ENCODE measurements at places on chromosomes 16 and 17.
A peak's percentile ranks its signal among the peaks of the same experiment; 100 is the strongest.

DNA sequence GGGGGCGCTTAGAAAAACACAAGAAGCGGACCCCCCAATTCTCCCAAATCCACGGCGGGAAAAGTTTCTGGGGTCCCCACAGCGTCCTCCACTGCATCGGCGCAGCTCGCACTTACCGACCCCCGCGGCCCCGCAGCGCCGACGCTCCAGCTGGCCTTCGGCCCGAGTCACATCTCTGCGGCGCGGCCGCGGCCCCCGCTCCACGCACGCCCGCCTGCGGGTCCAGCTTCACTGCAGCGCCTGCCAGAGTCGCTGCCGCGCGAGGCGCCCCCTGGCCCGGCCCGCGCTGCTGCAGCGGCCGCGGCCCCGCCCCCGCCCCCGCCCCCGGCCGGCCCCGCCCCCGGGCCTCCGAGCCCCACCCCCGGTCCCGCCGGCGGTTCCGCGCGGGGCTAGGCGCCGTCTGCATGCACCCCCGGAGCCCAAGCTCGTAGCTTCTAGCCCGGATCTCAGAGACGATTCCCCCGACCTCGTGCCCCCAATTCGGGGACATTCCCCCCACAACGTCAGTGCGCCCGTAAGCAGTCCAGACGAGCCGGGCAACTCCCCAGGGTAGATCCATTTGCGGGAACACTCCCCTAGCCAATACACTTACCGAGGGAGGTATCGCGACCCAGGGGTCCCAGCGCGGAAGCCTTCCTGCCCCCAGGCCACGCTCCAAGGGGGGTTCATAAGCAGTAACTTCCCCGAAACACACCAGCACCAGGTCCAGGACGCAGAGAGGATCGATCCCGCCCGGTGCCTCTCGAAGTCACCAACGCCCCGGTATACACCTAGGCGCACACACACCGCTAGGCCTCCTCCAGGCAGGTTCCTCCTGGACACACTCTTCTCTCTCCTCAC lies at the start of gene GPRC5B:
Gene GPRC5B, minus strand, starts transcription at position 238 of the 840 bp plus-strand sequence. CDS start 12,003 bp downstream, outside the sequence.
- peak; percentile 61 for DNase-seq

DNA sequence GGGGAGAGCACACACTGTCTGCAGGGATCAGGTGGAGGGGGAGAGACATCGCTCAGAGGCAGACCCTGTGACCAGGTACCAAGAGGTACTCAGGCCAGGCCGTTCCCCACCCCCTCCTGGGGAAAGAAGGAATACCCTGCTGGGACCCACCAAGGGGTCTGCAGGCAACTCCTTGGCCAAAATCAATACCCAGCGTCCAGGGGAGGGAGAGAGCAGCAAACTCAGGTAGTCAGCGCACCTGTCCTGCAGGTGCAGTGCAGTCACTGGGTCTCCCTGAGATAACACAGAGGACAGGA lies 57.5 kb upstream of the DOC2B start:
- DNase-seq, result no peak

DNA sequence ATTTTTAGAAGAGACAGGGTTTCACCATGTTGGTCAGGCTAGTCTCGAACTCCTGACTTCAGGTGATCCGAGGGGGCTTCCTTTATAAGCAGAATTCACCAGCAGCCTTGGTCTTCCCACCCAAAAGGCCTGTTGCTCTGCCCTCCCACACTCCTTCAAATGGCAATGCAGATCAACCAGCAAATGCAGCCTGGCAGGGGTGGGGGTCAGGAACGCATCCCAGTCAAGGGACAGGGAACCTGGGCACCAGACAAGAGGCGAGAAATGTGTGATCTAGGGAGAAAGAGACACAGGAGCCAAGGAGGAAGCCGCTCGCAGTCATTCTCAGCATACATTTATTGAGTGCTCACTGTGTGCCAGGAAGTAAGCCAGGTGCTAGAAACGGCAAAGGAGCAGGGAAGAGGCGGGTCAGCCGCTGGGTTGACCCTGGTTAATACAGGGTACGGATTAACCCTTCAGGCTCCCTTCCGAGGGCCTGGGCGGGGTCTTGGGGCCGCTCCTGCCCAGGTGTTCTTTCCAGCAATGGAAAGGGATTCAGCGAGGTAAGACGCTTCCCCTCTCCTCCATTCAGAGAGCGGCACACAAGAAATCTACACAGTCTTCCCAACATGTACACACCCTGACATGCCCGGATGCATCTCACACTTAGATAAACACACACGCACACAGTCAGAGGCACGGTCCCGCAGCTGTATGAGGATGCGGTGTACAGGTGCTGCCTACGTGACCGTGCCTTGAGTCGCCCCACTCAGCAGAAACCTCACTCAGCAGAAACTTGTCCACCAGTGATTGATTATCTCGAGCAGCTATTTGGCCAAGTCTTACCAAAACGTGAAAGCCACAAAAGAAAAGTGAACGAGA lies 6.6 kb upstream of the PITPNA start:
- no peak for DNase-seq

GRCh38 chr16:61934601-61935000 lies 101.6 kb downstream of the CDH8 start:
- no peak for DNase-seq

- no peak for DNase-seq
These were observed 7.3 kb downstream of the VAT1 start for GRCh38 chr17:43014649-43015542.

GRCh38 chr17:29962656-29963055 lies 21.2 kb downstream of the EFCAB5 start:
- no peak for DNase-seq

GRCh38 chr17:80947200-80947940 lies 44.3 kb upstream of the CHMP6 start:
- DNase-seq, result no peak

- DNase-seq, result no peak
These were observed 302.2 kb downstream of the FOXL1 start for GRCh38 chr16:86880316-86881117.

GRCh38 chr16:49744244-49745220 lies 111.4 kb downstream of the ZNF423 start:
- no peak for DNase-seq

DNA sequence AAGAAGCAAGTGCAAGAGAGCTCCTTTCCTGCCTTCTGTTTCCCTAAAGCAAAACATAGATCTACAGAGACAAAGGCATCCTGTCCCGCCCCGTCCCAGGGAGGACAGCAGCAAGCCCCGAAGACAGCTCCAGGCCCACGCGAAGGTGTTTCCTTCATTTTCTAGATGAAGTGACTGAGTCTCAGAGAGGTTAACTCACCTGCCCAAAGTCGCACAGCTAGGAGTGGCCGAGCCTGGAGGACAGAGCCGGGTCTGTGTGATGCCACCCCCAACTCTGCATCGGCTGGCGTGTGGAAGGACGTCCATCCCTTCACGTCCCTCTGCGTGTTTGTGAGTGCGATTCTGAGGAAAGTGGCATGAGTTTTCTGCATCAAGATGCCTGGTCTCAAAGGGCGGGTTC lies 187.2 kb upstream of the CHMP6 start:
- no peak for DNase-seq

DNA sequence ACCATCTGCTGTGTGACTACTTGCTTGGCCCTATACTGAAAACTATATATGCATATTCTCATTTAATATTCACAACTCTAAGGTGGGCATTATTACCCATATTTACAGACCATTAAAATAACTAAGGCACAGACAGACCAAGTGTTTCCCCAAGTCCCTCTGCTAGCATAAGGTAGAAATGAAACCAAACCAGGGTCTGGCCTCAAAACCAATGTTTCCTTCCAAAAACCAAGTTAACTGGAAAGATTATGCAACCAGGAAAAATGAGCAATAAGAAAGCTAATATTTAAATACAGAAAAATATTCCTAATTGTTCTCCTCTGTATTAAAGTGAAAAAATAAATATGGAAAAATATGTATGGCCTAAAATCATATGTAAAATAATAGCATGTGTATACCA lies 50.1 kb downstream of the XPO6 start:
- DNase-seq, result no peak

DNA sequence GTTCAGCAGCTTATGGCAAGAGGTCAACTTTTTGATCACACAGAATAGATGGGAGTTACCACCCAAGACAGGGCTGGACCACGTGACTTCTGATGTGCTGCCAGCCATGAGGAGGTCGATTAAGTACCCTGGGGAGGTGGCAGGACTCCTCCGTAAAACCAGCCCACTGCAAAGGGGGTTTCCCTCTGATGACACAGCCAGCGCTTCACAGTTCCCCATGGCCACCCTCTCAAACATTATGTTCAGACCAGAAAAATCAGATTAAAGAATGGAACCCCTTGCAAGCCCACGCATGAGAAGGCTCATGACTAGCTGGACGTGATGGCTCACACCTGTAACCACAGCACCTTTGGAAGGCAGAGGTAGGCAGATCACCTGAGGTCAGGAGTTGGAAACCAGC lies 222.9 kb downstream of the CPPED1 start:
- no peak for DNase-seq

DNA sequence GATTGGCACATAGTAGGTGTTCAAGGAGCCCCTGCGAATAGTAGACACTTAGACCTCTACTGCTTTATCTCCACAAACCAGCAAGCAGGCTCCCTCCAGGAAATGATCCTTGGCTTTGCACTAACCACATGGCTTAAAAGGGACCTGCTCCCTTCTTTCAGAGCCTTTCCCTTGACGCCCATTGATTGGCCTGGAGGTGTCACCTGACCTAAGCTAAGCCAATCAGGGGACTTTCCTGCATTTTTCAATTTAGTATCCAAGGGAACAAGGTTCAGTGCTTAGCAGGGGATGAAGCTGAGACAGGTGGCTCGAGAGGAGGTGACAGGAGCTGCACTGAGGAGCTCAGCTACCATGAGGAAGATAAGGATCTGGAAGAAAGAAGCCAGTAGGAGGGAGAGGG lies 52.8 kb downstream of the CLEC19A start:
- no peak for DNase-seq

DNA sequence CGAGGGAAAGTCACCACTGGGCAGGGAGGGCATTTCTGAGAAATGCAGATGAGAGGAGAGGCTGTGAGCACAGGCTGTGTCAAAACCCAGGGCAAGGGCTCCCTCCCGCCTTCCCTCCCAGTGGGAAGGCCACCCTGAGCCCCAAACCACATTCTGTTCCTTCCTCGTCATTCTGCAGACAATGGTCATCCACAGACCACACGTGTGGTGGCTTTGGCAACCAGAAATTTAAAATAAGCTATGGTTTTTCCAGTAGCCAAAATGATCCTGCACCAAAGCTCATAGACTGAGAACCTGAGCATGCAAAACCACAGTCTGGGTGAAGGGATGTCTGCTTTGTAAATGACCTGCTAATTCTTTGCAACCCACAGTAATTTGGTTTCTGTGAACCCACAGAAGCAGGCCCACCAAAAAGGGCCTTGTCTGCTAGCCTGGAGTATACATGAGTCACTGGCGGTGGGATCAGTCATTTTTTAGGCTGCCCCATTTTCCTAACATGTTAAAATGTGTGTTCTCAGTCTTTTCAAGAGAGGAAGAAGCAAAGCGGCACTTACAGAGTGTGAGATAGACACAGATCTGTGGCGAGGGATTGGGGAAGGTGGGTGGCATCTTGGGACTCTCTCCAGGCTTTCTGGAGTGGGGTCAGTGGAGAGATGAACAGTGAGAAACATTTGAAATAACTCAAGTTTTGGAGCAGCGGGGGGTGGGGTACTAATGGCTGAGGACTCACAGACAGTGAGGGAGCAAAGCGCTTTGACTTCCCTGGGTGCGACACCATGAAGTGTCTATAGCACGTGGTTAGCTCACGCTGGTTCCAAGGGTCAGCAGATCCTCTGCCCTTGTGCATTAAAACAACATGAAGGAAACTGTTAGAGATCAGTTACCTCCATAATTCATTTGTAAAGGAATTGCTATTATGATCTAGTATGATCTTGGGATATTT lies 20.5 kb downstream of the GRB7 start:
- peak; percentile 97 for DNase-seq

- no peak for DNase-seq
These were observed 15.0 kb downstream of the CNEP1R1 start for GRCh38 chr16:50040018-50040417.

DNA sequence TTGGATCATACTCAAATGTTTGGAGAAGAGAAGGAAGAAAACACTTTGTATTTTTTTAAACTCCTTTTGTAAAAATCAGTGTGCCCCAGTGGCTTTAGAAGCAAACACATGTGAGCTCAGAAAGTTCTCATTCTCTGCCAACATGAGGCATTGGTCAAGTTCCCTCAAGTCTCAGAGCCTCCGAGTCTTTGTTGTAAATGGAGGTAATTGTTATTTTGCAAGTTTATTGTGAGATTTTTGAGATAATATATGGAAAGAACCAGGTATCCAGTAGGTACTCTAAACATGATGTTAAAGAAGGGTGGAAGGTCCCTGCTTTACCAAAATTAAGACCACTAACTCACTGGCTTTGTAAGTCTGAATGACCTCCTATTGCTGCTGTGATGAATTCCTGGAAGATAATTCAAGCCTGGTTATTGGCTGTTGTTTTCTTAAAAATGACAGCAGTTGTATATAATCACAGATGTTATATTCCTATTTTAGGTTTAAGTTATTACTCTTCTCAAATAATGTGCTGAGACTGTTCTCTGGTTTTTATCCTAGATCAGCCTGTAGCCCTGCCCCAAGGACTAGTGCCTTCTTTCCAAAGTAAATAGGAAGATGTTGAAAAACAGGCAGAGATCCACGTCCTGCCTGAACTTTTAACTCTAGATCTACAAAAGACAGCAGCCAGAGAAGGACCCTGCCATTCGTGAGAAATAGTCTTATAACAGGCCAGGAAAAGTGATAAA lies 2.4 kb downstream of the HLF start:
- no peak for DNase-seq

GRCh38 chr17:82823004-82823403 lies 16.8 kb downstream of the ZNF750 start:
- DNase-seq, result no peak

DNA sequence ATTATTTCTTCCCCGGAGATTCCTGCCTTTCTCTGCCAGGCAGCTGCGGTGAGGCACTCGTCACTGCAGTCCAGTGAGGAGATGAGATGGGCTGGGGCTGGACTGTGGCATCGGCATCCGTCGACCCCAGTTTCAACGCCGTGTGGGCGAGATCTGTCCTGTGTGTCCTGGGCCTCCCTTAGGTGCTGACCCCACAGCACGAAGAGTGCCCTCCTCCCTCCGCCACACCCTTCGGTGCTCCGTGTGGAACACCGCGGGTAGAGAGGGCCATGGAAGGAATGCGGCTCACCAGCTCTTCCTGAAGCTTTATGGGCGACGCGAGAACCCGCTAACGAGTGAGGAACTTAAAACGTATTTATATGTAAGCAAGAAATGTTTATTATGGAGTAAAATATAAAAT lies 17.6 kb downstream of the ACSF3 start:
- no peak for DNase-seq

GRCh38 chr16:27462846-27463682 lies 61.1 kb downstream of the IL21R start:
- DNase-seq, result no peak

DNA sequence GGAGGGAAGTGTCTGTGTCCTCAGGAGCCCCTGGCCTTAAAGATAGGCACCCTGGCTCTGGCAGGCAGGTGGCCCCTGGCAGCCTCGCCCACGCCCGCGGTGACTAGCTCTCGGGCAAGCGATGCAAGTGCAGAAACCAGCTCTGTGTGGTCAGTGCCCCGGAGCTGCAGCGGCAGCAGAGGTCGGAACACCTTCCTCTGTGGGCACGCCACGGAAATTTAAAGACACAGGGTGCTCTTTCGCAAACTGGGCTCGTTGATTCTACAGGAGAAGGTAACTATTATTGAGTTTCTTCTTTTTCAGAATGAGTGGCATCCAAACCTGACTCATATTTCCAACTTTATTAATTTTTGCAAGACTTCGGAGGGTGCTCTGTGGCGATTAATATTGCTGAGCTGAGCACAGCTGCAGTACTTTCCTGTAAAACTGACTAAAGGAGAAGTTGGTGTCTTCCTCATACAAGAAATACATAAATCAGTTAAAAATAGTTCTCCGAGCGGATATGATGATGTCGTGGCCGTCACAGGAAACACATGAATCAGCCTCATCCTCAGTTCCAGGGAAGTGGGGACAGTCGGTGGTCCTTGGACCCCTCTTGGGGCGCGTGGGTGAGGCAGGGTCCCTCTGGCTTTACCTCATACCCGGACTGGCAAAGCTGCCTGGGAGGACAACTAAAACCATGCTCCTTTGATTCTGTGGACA lies 120.2 kb downstream of the METRNL start:
- peak; percentile 40 for DNase-seq

All from SJSA1 (cell line).